CD4-positive, alpha-beta T cell treated with Interleukin-17A for 1 hour (primary cell): ENCODE measurements at places on chromosomes 5 and 9.

DNA sequence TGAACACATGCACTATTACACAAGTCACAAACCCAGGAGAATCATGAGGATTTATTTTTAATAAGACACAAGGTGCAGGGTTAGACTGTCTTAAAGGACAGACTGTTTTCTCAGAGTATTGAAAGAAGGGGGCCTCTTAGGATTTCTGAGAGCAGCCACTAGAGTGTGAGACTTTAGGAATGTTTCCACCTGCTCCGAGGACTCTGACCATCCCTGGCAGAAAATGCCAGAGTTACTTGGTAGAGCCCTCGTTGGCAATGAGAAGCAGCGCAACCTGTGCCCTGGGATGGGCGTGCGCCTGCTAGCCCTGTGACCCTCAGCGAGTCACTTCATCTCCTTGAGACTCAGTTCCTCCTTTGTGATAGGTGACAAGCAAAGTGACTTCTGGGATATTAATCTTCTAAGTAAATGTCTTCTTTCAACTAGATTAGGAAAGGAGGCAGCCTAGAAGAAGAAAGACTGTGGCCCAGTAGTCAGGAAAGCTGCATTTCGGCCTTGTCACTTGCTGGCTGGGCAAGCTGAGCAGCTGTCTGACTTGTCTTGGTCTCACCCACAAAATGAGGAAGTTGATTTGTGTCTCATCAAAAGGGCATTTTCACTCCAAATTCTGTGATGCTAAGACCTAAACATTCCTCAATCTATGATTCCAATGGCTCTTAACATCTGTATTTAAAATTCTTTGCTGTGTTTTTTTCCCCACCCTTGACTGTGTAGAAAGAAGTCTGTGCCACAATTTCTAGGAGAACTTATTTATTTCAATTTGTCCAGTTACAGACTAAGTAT lies 60.5 kb downstream of the PTCD2 start:
- DNase-seq = no peak

DNA sequence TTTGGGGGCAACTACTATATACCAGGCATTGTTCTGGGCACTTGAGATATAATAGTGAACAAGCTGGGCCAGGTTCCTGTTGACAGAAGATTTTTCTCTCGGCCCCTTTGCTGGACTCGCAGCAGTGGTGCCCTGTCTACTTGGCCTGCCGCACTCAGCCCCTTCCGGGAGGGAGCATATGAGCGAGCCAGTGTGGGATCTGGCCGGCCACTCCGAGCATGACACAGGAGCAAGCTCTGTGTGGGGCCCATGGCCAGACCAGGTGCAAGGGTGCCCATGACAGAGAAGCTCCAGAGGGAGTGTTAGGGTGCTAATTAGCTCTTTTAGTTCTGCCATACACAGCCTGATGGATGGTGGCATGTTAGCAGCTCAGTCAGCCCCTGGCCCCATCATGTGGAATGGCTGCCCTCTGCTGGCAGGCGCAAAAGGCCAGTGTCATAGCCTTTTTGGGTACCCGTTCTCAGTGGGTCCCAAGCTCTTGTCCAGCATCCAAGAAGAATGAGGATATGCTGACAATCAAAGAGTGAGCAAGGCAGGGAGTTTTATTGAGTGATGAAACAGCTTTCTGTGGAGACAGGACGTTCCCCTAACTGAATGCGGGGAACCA lies 9.3 kb upstream of the KIF4B start:
- DNase-seq = no peak

GRCh38 chr9:137136881-137137607 lies 1.9 kb upstream of the GRIN1 start:
- DNase-seq = no peak

GRCh38 chr9:81609782-81610739 lies 79.3 kb downstream of the TLE1 start:
- DNase-seq = peak; percentile 2

GRCh38 chr5:149320791-149321330 lies 24.4 kb upstream of the GRPEL2 start:
- DNase-seq = no peak
